Psoas muscle (tissue), 8 donors: ENCODE measurements at places on chromosomes 5 and 9. TPM values are rescaled to one million over a fixed set of nuclear protein-coding genes. Genes with fewer than 3 reads are reported as not detected.

MRPL50 gene
- polyA plus RNA-seq = 19.9 TPM

PHF2 gene
- polyA plus RNA-seq = 9.3 TPM

CLTA gene
- 125 TPM for polyA plus RNA-seq

IL5 gene
- not detected for polyA plus RNA-seq

GFI1B gene
- polyA plus RNA-seq = 0.14 TPM

PTPRD gene
- 0.48 TPM for polyA plus RNA-seq

RICTOR gene
- 9.5 TPM for polyA plus RNA-seq

HSPA4 gene
- 41.2 TPM for polyA plus RNA-seq

SERF1B gene
- polyA plus RNA-seq = 36.5 TPM

FCN2 gene
- not detected for polyA plus RNA-seq

CARD6 gene
- 1.1 TPM for polyA plus RNA-seq

KIAA0825 gene
- 0.41 TPM for polyA plus RNA-seq

JMY gene
- polyA plus RNA-seq = 3.9 TPM

SLC9A3 gene
- polyA plus RNA-seq = 1.2 TPM

PHF24 gene
- 0.03 TPM for polyA plus RNA-seq

FOXD4L3 gene
- polyA plus RNA-seq = 0.01 TPM

SGCD gene
- 24.7 TPM for polyA plus RNA-seq

ANKRD20A1 gene
- 0.20 TPM for polyA plus RNA-seq

CAVIN4 gene
- 59.2 TPM for polyA plus RNA-seq

CAMLG gene
- 29.8 TPM for polyA plus RNA-seq

CER1 gene
- polyA plus RNA-seq = not detected

CDX1 gene
- polyA plus RNA-seq = 0.08 TPM
